ENCODE measurements at places on chromosomes 16 and 17. TPM values are rescaled to one million over a fixed set of nuclear protein-coding genes. Genes with fewer than 3 reads are reported as not detected.
A peak's percentile ranks its signal among the peaks of the same experiment; 100 is the strongest.

- DNase-seq = no peak
These were observed 236.4 kb downstream of the PRKCA start for GRCh38 chr17:66538776-66539175.

KLHL10 gene
- total RNA-seq = not detected

GRCh38 chr16:5065326-5065725 is 430 bp downstream of the C16orf89 start:
- DNase-seq = no peak

DNA sequence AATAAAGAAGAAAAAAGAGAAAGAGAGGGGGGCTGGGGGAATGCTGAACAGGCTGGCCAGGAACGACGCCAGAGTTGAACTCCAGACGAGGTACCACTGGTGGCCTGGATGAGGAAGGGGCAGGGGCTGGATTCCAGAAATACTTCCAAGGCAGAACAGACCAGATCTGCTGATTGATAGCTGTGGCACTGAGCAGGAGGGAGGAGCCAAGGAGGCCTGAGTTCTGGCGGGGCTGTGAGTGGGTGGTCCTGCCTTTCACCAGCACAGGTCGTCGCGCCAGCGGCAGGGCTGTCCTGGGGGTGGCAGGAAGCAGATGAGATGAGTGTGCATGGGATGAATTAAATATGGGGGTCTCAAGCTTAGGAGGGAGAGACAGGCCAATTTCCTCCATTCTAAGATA is 5.5 kb downstream of the CCDC42 start:
- no peak for DNase-seq

GRCh38 chr17:21272250-21272649 is 12.3 kb upstream of the MAP2K3 start:
- no peak for DNase-seq

DNA sequence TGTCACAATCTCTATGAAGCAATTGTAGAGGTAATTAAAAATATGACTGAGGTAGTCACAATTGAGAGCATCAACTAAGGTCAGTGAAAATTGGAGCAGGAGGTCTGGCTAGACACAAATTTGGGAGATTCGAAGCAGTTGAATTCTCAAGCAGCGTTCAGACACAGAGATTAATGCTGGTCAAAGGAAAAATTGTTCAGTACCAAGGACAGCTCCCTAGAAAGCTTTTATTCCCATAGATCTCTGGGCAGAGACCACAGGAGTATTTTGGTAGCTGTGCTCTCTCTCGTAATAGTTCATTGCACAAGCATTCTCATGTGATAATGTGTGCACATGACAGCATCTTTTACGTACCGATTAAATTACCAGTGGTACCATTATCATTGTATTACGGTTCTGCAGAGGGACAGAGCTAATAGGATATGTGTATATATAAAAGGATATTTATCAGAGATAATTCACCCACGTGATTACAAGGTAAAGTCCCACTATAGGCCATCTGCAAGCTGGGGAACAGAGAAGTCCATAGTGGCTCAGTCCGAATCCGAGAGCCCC is 387.5 kb upstream of the HSBP1 start:
- DNase-seq = peak; percentile 62

GRCh38 chr17:78944956-78945355 is 19.8 kb upstream of the TIMP2 start:
- DNase-seq = no peak

DNA sequence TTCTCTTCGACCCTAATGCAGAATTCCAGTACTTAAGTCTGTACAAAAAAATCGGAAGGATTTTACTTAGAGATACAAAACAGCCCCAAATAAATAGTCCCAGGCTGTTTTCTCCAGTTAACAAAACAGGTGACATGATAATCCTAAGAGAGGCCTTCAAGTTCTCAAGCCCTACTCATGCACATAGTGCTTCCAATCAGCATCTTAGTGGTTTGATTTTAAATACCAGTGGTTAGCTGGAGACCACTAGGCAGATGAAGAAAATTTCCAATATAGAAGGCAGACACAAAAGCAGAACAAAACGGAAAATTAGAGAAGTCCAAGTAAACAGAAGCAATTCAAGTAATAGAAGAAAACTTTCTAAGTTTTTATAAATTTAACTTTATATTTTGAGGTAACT is 5.2 kb upstream of the OR4D2 start:
- DNase-seq = no peak

ABCC6 gene
- total RNA-seq = 1.7 TPM

GRCh38 chr17:29722411-29723198 is 99.9 kb upstream of the CORO6 start:
- DNase-seq = peak; percentile 60

DNA sequence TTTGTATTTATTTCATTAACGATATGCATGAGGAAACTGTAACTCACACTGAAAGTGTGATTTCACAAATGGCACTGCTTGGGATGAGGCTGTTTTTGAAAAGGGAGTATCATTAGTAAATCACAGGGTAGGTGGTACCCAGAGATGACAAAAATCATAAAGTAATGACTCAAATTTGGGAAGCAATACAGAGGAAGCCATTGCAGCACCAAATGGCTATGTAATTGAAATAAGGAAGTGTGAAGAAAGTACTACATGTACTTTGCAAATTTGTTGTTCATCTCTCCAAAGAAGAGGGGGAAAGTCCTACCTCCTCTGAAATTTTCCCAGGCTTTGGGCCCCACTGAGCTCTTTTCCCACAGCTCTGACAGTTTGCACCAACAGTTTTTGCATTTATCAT is 12.3 kb upstream of the ABCC12 start:
- no peak for DNase-seq

SUPT6H gene
- total RNA-seq = 16.5 TPM

GRCh38 chr17:63546308-63547082 is 3.8 kb upstream of the DCAF7 start:
- no peak for DNase-seq

- DNase-seq = no peak
These were observed 38.3 kb downstream of the ZZEF1 start for GRCh38 chr17:4104506-4104905.

GRCh38 chr17:52517176-52517575 is 358.7 kb upstream of the CA10 start:
- DNase-seq = no peak

DNA sequence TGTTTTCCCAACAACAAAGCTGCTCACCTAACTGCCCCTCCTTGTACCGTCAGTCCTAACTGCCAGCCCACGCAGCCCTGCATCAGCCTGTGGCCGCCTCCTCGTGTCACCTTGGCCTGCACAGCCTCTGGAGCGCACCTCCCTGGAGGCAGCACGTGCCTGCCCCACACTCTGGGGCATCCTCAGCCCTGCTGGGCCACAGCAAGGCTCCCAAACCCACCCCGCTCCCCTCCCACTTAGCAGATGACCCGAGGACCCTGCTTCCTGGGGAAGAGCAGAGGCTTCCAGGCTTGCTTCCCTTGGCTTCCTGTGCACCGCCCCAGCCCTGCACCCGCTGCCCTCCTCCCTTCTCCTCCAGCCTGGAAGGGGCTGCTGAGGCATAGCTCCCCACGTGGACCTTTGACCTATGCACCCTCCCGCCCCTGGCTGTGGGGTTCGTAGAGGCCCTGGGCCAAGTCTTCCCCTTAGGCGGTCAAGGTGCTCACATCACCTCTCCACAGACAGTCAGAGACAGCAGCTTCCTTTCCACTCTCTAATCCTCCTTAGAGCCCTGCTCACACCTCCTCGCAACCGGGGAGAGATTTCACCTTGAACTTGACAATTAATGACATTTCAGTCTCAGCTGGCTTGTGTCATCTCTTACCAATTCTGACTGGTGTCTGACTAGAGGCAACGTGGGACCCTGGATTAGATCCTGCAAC is 115.0 kb downstream of the MGAT5B start:
- DNase-seq = no peak

TAT gene
- not detected for total RNA-seq

ZNF423 gene
- 0.10 TPM for total RNA-seq

DNA sequence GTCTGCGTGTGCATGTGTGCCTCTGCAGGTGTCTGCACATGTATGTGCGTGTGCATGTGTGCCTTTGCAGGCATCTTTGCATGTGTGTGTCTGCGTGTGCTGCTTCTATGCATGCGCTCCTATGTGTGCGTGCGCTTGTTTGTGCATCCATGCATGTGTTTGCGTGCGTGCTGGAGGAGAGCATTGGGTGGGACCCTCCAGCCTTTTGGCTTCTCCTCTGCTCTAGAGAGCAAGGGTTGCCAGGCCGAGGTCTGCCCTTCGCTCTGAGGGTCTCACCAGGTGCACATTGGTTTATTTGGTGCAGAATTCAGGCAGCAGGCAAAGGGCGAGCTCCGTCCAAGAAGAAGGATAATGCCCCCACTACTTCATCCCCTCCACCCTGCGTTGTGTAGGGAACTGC is 1.1 kb upstream of the RAB40B start:
- DNase-seq = no peak

UTS2R gene
- not detected for total RNA-seq

CD300LG gene
- not detected for total RNA-seq

TPSD1 gene
- not detected for total RNA-seq

GRCh38 chr16:2596747-2597559 is 59.1 kb downstream of the PDPK1 start:
- DNase-seq = no peak

NPIPB2 gene
- 5.0 TPM for total RNA-seq

DNA sequence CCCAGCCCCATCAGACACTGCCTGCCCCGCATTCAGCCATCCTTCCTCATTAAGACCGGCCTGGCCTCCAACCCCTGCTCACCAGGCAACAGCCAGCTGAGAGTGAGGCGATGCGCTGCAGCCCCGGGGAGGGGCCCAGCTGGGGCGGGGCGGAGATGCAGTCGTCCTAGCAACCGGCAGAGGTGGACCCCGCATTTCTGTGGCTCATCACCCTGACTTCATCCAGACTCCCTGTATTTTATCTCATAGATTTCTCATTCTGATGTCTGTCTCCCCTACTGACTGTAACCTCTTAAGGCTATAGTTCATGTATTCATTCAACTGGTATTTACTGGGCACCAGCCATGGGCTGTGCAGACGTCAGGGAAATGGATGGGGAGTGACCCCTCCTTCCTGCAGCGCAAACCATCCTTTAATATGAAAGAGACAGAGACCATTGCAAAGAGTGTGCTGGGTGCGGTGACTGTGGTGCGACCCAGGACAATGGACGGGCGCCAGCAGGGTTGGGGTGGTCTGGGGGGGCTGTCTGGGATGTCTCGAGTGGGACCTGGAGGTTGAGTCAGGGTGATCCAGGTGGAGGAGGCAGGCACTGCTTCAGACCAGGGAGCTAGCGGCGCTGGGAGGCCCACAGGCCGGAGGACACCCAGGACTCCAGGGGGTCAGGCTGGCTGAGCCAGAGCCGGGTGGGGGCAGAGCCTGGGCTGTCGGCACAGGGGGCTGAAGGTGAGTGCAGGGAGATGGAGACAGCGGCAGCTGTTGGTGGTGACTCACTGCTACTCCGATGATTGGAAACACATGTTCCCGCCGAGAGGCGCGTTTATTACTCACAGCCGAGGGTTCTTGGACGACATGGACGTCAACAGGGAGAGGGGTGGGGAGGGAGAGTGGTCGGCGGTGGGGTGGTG is 10.5 kb upstream of the TIMP2 start:
- peak; percentile 98 for DNase-seq

ARHGDIG gene
- not detected for total RNA-seq

SSTR5 gene
- total RNA-seq = not detected

DNA sequence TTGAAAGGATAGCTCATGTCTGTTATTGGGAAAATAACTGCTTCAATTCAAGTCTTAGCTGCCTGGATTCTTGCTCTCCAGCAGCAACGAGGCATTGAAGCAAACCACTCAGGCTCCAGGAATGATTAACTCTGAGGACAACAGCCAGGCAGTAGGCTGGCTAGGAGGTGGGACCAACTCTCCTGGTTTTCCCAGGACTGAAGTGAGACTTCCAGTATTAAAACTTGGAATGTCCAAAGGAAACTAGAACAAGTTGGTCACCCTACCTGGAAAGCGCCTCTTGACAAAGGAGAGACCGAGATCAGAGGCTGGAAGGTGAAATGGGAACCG is 100.7 kb downstream of the SALL1 start:
- no peak for DNase-seq

GRCh38 chr17:35915153-35915964 is 15.2 kb downstream of the RDM1 start:
- no peak for DNase-seq

GRCh38 chr17:78748048-78748729 is 33.9 kb downstream of the CYTH1 start:
- peak; percentile 15 for DNase-seq

DNA sequence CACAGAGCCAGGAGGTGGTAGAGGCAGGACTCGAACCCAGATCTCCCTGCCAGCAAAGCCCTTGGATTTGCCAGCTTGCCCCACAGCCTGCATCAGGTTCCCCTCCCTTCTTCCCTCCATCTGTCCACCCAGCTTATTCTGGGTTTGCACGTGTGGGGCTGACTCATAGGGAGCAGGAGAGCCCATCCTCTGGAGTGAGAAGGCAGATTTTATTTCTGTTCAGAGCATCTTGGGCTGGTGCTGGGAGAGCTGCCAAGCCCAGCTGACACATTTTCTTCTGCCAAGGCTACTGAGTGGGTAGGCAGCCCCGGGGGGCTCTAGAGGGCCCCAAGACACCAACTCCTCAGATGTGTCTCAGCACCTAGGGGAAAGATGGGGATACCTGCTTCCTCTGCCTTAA is 106.3 kb upstream of the CRHR1 start:
- DNase-seq = peak; percentile 57

- no peak for DNase-seq
These were observed 45.8 kb downstream of the COX4I1 start for GRCh38 chr16:85845266-85845665.

- DNase-seq = no peak
These were observed 6.1 kb upstream of the LIG3 start for GRCh38 chr17:34974179-34974578.

DNA sequence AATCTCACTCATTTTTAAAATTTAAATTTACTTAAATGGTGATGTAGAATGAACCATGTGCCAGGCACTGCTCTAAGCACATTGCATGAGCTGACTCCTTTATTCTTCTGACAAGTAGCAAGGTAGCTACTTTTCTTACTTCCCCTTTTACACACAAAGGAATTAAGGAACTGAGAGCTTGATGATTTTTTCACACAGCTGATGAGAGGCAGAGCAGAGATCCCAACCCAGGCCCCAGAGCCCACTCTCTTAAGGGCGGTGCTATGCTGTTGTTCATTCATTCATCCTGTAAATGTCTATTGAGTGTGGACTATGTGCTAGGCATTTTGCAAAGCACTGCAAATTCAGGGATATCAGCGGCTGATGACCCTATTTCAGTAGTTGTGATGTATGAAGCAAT is 17.9 kb downstream of the SEC14L5 start:
- no peak for DNase-seq

DNA sequence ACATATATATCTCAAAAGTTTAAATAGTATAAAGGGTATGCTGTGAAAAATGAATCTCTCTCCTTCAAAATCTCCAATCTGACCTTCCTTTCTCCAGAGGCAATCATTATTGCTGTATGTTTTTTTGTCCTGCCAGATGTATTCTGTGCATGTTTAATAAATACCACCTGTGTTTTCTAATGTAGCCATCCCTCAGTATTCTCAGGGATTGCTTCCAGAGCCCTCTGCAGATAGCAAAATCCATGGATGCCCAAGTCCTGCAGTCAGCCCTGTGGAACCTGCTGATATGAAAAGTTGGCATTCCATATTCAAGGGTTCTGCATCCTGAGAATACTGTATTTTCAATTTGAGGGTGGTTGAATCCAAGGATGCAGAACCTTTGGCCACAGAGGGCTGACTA is 42.9 kb downstream of the BPTF start:
- no peak for DNase-seq

MFAP4 gene
- 5.2 TPM for total RNA-seq

GRCh38 chr17:36600936-36601302 is 464 bp upstream of the MRM1 start:
- no peak for DNase-seq

RAB40C gene
- total RNA-seq = 7.1 TPM
